ENCODE measurements at places on chromosomes 4 and X. TPM values are rescaled to one million over a fixed set of nuclear protein-coding genes. Genes with fewer than 3 reads are reported as not detected.

ZBTB49 gene
- total RNA-seq, result 8.3 TPM

AMBN gene
- not detected for total RNA-seq

ZDHHC15 gene
- 0.04 TPM for total RNA-seq

CSAG3 gene
- 0.62 TPM for total RNA-seq

SLC2A9 gene
- total RNA-seq, result 2.0 TPM

CA5B gene
- total RNA-seq, result 24.4 TPM

FDCSP gene
- total RNA-seq, result not detected

PPBP gene
- not detected for total RNA-seq

SMIM20 gene
- 12.2 TPM for total RNA-seq

SEPSECS gene
- total RNA-seq, result 14.3 TPM
